Peyer's patch (tissue), 4 donors: ENCODE measurements at places on chromosomes 11 and 22. TPM values are rescaled to one million over a fixed set of nuclear protein-coding genes. Genes with fewer than 3 reads are reported as not detected.

The C22orf15 gene
- total RNA-seq: not detected

The CSF2RB gene
- total RNA-seq: 24.8 TPM

The GDPD4 gene
- total RNA-seq: not detected

The DNAJB7 gene
- not detected for total RNA-seq

The MS4A14 gene
- total RNA-seq: 4.7 TPM

DNA sequence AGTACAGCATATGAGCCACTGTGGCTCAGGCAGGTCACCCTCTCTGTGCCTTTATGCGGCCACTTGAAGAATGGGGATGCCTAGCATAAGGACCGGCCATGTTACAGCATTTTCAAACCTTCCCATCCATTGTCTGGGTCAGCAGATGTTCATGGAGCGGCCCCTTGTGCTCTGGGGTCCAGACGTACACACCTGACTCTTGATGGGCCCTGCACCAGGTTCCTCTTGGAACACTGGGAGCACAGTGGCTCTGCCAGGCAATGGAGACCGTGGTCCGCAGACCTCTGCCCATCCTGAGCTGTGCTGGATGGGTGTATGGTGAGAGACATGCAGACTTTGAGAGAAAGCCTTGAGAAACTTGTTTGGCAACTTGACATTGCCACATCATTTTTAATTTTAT is 9.8 kb downstream of the PRDM11 start:
- DNase-seq: no peak
- peaks cover 6% of the 10 kb centered on the region for H3K4me1 ChIP-seq
- H3K27ac ChIP-seq: no peak overlapping the region
- no peaks in the 10 kb centered on the region for H3K36me3 ChIP-seq
- H3K27me3 ChIP-seq: no peaks in the 10 kb centered on the region

DNA sequence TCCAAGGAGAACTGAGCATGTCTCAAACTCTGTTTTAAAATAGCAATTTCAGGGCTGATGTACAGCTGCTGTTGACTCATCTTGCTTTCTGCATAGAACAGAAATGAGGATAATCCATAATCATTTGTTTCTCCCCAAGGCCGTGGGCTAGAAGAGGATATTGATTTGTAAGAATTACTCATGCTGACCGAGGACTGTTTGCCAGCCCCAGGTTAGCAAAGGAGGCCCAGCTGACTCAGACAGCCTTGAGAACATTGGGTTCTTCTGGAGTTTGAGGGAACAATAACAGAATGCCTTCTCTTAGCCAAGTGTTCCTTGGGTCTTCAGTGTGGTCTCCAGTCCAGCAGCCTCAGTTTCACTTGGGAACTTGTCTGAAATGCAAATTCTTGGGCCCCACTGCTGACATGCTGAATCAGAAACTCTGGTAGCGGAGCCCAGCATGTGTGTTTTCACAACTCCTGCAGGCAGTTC is 92.0 kb downstream of the ZC3H12C start:
- no peaks in the 10 kb centered on the region for H3K36me3 ChIP-seq
- no peak for DNase-seq
- no peak overlapping the region for H3K27ac ChIP-seq
- no peaks in the 10 kb centered on the region for H3K27me3 ChIP-seq
- H3K4me1 ChIP-seq: no peaks in the 10 kb centered on the region
- no peak overlapping the region for H3K4me3 ChIP-seq

DNA sequence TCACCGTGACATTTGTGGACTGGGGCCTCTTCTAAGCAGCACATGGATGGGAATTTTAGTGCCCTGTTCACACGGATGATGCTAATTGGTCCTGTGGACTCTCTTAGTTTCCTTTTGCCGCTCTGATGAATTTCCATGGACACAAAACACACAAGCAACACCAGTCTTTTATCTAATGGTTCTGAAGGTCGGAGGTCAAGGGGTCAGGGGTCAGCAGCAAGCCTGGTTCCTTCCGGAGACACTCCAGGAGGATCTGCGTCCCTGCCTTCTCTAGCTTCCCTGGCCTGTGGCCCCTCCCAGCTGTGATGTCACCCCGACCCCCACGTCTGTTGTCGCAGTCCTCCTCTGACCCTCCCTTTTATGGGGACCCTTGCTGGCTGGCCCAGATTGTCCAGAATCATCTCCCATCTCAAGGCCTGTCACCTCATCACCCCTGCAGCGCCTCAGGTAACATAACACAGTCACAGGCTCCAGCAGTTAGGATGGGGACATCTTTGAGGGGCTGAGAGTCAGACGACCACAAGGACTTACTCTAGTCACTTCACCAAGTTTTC is 6.8 kb downstream of the NADSYN1 start:
- H3K36me3 ChIP-seq: peaks cover 97% of the 10 kb centered on the region
- no peak overlapping the region for H3K27ac ChIP-seq
- H3K4me3 ChIP-seq: no peak overlapping the region
- H3K27me3 ChIP-seq: no peaks in the 10 kb centered on the region

DNA sequence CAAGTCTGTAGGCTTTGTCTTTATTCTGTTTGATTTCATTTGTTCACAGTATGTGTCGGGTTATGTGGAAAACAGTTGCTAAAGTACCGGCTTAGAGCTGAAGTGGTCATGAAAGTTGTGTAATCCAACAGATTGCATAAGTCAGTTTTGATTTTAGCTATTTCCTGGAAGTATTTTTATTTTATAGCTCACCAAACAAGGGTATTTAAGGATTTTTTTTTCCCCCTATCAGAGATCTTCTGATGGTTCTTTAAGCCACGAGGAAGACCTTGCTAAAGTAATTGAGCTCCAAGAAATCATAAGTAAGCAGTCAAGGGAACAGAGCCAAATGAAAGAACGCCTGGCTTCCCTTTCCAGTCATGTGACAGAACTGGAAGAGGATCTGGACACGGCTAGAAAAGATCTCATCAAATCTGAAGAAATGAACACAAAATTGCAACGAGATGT is 55.9 kb downstream of the PPFIA1 start:
- no peaks in the 10 kb centered on the region for H3K36me3 ChIP-seq
- DNase-seq: no peak
- H3K4me1 ChIP-seq: no peaks in the 10 kb centered on the region
- H3K27ac ChIP-seq: peak overlapping the region; percentile 48
- no peak overlapping the region for H3K4me3 ChIP-seq
- no peaks in the 10 kb centered on the region for H3K27me3 ChIP-seq

- no peaks in the 10 kb centered on the region for H3K36me3 ChIP-seq
- no peaks in the 10 kb centered on the region for H3K4me1 ChIP-seq
- H3K27ac ChIP-seq: no peak overlapping the region
- no peaks in the 10 kb centered on the region for H3K27me3 ChIP-seq
- H3K4me3 ChIP-seq: no peak overlapping the region
Measured at GRCh38 chr11:2581151-2581930, 118.5 kb downstream of the KCNQ1OT1 start.

DNA sequence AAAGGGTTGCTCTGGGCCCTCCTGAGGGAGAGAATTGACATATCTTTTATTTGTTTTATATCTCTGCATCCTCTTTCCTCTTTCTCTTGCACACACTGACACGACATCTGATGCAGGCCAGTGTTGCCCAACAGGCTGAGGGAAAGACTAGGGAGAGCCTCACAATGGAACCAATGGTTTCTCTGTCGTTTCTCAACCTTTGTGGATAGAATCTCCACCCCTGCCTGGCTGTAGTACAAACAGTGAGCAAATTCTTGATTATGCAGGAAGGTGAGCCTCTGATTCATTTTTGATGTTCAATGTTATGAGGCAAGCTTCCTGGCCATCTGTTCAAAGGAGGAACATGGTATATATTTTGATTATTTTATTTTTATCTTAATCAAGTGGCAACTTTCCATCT is 49.8 kb upstream of the PLET1 start:
- no peak for DNase-seq
- H3K36me3 ChIP-seq: no peaks in the 10 kb centered on the region
- no peak overlapping the region for H3K4me3 ChIP-seq
- H3K27ac ChIP-seq: no peak overlapping the region

- H3K4me3 ChIP-seq: no peak overlapping the region
- no peak overlapping the region for H3K27ac ChIP-seq
- H3K27me3 ChIP-seq: no peaks in the 10 kb centered on the region
- DNase-seq: no peak
Measured at GRCh38 chr11:4068962-4069361, 25.6 kb upstream of the RRM1 start.

DNA sequence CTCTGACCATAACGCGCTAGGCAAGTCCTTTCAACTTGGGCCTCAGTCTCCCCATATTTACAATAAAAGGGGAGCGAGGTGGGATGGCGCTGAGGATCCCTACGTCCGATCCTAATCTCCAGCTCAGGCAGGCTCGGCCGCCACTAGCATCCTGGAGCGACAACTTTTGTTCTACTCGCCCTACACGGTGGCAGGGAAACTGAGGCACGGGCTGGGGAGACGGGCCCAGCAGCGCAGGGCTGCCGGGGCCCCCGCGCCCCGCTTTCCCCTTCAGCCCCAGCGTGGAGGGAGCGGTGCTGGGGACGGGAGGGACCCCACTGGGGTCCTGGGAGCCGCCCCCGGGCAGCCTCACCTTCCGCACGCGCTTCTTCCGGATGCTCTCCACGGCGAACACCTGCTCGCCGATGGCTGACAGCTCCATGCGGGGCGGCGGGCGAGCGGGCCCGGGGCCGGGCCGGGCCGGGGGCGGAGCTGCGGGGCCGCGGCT is 413 bp downstream of the CBX7 start:
- no peak for DNase-seq
- no peaks in the 10 kb centered on the region for H3K27me3 ChIP-seq
- peaks cover 16% of the 10 kb centered on the region for H3K4me1 ChIP-seq
- peak overlapping the region; percentile 69 for H3K4me3 ChIP-seq

GRCh38 chr22:18110194-18110953 is at the start of gene TUBA8:
Gene TUBA8 (plus strand): TSS chr22:18110809. CDS start chr22:18110866, 57 bp downstream.
- H3K4me1 ChIP-seq: peaks cover 4% of the 10 kb centered on the region
- peaks cover 6% of the 10 kb centered on the region for H3K27me3 ChIP-seq
- no peaks in the 10 kb centered on the region for H3K36me3 ChIP-seq
- peak within 1 kb of the TSS; percentile 22 for H3K4me3 ChIP-seq
- peak; percentile 24 for DNase-seq

DNA sequence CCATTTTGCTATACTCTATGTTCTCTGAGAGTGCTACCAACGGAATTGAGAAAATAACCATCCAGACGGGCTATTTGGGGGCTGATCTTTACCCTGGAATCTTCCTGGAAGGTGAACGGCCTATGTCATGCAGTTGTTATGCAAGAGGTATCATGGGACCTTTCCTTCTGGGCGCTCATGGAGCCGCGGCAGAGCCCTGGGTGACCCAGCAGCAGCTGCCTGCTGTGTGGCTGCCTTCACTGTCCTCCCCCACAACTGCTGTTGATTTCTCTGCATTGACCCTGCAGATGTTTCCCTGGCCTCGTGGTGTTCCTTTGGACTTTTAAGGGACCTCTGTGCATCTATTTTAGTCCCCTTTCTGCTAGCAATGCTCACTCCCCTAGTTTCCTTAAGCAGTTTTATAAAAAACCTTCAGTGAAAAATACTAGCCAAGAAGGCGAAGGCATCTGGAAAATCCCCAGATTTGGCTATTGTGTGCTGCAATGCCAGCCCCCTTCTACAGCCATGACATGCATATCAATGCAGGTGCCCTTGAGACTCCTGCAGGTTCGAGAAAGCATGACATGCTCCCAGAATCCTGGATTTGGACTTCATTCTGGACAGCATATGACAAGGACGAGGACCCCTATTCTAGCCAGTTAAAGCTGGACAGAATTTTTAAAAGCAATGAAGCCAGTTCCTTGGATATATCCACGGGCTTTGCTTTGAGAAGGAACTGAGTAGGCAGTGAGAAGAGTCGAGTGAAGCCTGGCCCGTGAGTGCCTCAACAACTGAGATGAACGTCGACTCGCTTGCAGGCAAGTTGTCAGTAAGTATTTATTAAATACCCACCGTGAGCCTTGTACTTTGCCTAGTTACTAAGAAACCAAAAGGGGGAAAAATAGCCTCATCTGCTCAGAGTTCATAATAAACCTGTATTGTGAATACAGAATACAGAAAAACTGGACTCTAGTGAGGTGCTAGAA is at the start of gene SLC25A18:
Gene SLC25A18, plus strand, starts transcription at position 593 of the 965 bp plus-strand sequence. CDS start 16,447 bp downstream, outside the sequence.
- H3K27ac ChIP-seq: peak within 1 kb of the TSS; percentile 71
- H3K4me1 ChIP-seq: no peaks in the 10 kb centered on the region
- no peak for DNase-seq
- no peak within 1 kb of the TSS for H3K4me3 ChIP-seq

- no peak overlapping the region for H3K27ac ChIP-seq
- H3K27me3 ChIP-seq: no peaks in the 10 kb centered on the region
- H3K36me3 ChIP-seq: no peaks in the 10 kb centered on the region
- H3K4me3 ChIP-seq: no peak overlapping the region
- DNase-seq: no peak
Measured at GRCh38 chr22:20010307-20011122, 6.1 kb downstream of the ARVCF start.

- no peaks in the 10 kb centered on the region for H3K36me3 ChIP-seq
- no peak overlapping the region for H3K4me3 ChIP-seq
- H3K27me3 ChIP-seq: no peaks in the 10 kb centered on the region
- no peak overlapping the region for H3K27ac ChIP-seq
- peak; percentile 40 for DNase-seq
Measured at GRCh38 chr22:47174671-47175112, 412.2 kb downstream of the TBC1D22A start.

- no peak overlapping the region for H3K27ac ChIP-seq
- H3K36me3 ChIP-seq: no peaks in the 10 kb centered on the region
Measured at GRCh38 chr22:27331526-27332281, 469.9 kb downstream of the MN1 start.

DNA sequence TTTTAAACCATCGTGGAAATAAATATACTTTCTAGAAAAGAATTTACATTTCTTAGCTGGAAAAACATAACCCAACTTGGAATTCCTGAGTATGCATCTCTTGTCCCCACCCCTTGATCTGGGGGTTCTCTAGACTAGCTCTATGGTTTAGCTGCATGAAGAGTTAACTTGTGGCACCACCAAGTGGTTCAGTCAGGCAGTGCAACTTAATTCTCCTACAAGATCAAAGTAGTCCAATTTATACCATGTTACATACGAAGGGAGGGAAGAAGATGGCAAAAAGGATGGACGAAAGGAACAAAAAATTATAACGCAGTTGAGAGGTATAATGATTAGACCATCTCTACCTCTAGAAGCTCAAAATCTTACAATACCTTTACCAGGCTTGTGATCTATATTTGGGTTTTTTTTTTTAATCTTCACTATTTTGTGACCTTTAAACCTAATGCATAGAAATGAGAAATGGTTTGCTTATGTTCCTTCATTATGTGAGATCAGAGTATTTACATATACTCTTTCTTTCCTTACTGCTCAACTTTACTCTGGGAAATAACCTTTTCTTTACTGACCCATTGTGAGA is 28.5 kb upstream of the ALKBH3 start:
- no peak overlapping the region for H3K4me3 ChIP-seq
- no peaks in the 10 kb centered on the region for H3K4me1 ChIP-seq
- H3K27ac ChIP-seq: no peak overlapping the region
- no peaks in the 10 kb centered on the region for H3K36me3 ChIP-seq
- DNase-seq: peak; percentile 40

GRCh38 chr11:72026090-72026489 is 27.4 kb downstream of the IL18BP start:
- no peaks in the 10 kb centered on the region for H3K27me3 ChIP-seq
- no peaks in the 10 kb centered on the region for H3K4me1 ChIP-seq
- peaks cover 88% of the 10 kb centered on the region for H3K36me3 ChIP-seq
- DNase-seq: no peak
- no peak overlapping the region for H3K27ac ChIP-seq
- no peak overlapping the region for H3K4me3 ChIP-seq
